ENCODE measurements at places on chromosomes 6 and 20.

- no peak for DNase-seq
Measured at GRCh38 chr6:35092362-35093117, 48.6 kb downstream of the TCP11 start.

DNA sequence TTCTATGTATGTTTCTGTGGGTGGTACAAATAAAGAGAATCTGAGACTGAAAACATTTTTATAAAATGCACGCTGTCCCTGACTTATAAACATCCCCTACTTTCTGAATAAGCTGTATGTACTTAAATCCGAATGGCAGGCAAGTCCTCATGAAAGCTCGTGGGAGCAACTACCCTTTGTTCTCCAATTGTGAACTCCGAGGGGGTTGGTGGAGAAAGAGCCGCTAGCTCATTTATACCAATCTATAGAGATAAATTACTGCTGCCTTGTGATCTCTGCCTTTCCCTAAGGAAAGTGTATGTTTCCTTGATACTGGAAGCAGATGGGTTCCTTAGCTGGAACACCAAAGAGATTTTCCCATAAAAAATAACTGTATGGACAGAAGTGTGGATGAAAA is 84.5 kb downstream of the GJA10 start:
- no peak for DNase-seq

- DNase-seq: no peak
Measured at GRCh38 chr20:51008718-51009117, 14.2 kb downstream of the KCNG1 start.

DNA sequence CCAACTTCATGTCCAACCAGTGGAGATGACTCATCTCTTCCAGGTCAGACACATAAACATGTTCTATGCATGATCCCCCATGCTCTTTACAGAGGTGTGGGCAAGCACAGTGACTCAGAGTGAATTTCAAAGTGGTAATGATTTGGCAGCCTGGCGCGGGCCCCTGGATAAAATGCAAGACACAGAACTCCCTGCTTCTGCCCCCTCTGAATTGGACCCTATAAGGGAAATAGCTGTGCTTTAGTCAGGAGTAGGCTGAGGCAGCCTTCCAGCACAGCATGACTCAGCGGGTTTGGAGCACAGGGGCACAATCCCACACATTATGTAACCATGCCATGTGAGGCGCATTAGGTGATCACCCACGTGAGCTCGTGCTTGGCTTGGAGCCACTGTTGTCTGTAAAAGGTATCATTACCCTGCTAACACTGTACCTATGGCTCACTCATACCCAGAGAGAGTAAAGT is 127.4 kb downstream of the C6orf118 start:
- DNase-seq: no peak

DNA sequence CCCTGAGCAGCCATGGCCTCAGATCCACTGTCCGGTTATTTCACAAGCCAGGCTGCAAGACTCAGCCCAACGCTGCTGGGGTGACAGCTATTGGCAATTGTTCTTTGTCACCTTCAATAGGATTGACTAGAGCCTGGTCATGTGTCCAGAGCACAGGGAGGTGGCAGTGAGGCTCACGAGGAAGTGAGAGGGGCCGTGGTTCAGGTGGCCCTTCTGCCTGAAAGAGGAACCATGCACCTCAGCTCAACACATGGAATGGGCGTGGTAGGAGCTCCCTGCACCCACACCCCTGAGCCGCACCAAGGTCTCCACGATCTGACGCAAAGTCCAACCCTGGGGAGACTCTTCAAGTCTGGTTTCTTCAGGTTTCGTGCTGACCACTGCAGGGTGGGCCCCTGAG is 184.8 kb upstream of the CDH4 start:
- no peak for DNase-seq

- no peak for DNase-seq
Measured at GRCh38 chr6:127069659-127070279, 48.7 kb upstream of the RSPO3 start.

- no peak for DNase-seq
Measured at GRCh38 chr6:28311139-28311823, 24.7 kb downstream of the ZSCAN31 start.

GRCh38 chr6:105641504-105641903 is 238.6 kb upstream of the PREP start:
- no peak for DNase-seq

- no peak for DNase-seq
Measured at GRCh38 chr20:59672576-59672975, 68.2 kb downstream of the PHACTR3 start.

DNA sequence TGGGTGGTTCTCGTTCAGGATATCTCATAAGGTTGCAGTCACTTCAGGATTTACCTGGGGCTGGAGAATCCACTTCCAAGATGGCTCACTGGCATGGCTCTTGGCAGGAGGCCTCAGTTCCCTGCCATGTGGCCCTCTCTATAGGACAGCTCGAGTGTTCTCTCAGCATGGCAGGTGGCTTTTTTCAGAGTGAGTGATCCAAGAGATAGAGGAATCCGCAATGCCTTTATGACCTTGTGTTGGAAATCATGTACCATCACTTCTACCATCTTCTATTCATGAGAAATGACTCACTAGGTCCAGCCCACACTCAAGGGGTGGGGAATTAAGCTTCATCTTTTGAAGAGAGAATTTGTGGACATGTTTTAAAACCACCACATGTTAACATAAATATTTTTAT is 37.8 kb downstream of the PPP1R16B start:
- no peak for DNase-seq

- DNase-seq: no peak
Measured at GRCh38 chr6:16700202-16700915, 60.9 kb downstream of the ATXN1 start.

GRCh38 chr6:168683621-168684020 is 242.6 kb downstream of the SMOC2 start:
- no peak for DNase-seq

- no peak for DNase-seq
Measured at GRCh38 chr6:36677753-36678487, 594 bp upstream of the CDKN1A start.

GRCh38 chr20:20733943-20734342 is 21.5 kb upstream of the RALGAPA2 start:
- DNase-seq: no peak

- DNase-seq: no peak
Measured at GRCh38 chr6:168273441-168274036, 46.0 kb downstream of the DACT2 start.

GRCh38 chr20:41034239-41034638 is 5.6 kb downstream of the TOP1 start:
- DNase-seq: no peak

DNA sequence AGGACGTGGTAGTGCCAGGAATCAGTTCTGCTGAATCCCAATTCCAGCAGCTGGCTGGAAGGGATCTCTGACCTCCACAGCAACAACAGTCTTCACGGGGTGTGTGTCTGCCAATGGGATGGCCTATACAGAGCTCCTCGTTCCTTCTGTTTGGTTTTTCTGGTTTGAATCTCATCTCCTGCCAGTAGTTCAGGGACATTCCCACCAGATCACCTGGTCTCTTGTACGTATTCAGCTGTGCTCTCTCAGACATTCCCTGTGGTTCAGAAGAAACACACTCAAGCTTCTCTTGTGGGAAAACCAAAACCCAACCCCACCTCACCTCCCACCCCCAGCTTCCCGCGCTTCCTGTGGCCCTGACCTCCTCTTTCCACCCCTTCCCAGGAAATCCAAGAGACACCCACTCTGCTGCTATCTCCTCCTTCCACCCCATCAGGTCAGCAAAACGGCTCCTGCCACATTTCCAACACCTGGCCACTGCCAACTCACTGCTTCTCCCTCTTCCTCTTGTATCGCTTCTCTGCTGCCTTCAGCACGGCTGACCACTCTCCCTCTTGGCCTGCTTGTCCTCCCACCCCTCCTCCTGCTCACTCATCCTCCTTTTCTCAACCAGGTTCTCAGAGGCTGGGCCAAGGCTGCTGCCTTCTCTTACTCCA is 63.3 kb upstream of the PTGIS start:
- no peak for DNase-seq

- DNase-seq: no peak
Measured at GRCh38 chr6:19102936-19103335, 715.8 kb downstream of the RNF144B start.

All from omental fat pad (tissue), 4 donors.